Fibroblast of skin of left biceps (primary cell): ENCODE measurements at places on chromosomes 1 and 21.

- DNase-seq, result no peak
These were observed 28.2 kb upstream of the SYDE2 start for GRCh38 chr1:85228972-85229371.

DNA sequence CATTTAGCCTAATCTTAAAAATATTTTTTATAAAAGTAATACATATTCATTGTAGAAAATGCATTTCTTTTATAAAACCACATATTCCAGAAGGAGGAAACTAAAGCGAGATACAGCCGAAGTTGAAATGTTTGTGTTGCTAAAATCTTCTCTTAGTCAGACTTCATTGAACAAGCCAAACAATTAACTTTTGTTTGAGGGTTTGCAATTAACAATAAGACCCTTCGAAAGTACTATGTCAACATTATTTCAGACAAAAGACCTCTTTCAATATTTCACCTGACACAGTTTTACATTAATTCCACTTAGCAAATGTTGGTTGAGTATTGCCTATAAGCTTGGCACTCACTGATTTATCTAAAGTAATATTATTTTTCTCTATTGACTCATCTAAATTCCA, 354.0 kb upstream of the ADAMTS5 start:
- no peak for DNase-seq

DNA sequence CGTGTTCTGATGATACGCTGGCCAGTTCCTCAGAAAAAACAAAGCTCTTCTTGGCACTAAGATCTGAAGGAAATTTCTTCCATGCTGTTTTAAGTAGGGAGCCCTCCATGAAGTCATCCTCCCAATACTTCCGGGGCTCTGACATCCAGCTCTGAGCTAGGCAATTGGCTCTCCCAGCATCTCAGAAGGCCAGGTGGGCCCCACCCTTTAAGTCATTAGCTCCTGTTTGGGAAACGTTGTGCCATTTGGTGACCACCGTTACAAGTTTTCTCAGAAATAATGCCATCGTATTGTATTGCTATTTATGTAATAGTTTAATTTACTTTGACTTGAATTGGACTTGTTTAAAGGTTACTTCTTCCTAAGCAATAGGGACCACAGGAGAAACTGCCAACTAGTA, 130.3 kb upstream of the EDN2 start:
- DNase-seq, result no peak

DNA sequence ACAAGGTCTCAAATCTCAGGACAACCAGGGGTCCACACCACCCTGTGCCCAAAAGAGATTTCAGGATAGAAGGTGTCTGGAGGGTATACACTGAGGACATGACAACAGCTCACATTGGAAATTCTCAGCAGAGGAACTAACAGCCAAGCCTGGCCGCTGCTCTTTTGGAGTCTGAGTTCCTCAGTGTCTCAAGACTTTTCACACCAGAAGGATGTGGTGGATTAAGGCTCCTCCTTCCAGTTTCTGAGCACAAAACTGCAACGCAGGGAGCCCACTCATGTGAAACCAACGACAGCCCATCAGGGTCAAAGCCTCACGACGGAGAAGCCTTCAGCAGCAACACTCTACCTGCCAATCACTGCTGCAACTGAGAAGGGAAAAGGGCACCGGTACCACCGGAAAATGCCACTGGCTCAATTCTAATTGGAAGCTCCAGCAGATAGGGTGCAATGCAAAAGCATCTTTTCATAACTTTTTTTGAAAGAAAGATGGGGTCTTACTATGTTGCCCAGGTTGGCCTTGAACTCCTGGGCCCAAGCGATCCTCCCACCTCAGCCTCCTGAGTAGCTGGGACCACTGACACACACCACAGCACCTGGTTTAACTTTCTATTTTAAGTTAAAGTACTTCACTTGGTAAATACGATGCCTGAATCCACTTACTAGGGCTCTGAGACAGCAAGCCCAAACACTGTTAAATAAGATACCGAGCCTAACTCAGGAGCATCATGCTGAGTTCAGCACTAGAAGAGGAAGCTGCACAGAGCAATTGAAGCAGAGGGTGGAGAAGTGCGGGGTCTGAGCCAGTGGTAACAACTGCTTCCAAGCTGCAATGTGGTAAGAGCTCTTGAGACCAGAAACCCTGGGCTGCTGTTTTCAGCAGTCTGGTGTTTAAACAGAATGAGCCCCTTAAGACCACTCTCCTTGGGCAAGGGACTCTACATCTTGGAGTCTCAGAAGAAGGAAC, 7.8 kb downstream of the CAPZB start:
- DNase-seq, result no peak

GRCh38 chr1:176111835-176112234, 95.3 kb downstream of the COP1 start:
- DNase-seq, result no peak
